ENCODE measurements at places on chromosomes 5 and 9.

DNA sequence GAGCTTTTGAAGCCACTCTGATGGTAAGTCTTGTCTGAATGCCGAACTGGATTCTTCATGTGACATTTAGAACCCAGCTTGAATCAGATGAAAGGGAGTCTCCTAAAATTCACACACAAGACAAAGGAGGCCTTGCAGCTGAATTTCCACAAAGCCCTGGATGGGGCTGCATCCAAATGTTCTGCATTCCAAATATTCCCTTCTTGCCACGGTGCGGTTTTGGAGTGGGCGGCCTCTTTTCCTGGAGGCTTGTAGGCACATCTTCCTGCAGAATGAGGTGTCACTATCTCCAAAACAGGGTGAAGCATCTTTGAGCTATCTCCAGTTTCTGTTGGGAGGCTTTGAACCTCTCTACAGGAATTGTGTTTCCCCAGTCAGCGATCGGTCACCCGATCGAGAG, 342.7 kb downstream of the ARHGEF28 start:
- DNase-seq, result no peak

GRCh38 chr9:134045841-134046544, 20.7 kb downstream of the BRD3OS start:
- no peak for DNase-seq

DNA sequence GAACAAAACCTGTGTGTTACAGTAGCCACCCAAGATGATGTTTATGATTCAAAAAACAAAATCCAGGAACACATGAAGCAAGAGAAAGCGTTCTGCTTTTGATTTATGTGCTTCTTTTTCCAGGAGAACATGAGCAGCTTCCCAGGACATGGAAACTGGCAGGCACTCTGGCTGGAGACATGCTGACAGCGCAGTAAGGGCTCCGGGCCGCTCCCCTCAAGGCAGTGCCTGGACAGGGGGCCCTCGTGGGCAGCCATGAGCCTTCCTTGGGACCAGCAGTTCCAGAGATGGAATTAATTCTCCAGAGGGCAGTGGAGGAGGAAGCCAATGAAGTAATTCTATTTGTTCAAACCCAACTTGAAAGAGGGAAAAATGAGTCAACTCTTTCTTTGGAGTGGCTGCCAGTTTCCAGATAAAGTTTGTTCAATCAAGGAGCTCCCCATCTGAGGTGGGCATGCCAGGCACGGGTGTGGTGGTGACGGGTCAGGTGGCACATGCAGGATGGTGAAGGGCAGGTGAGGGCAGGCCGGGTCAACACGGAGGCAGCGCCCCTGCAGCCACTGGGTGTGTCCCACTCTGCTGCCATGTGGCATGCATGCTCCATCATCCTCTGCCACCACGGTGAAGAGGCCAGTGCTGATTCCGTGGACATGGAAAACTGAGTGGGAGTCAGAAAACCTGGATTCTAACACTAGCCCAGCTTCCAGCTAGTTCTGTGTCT, 83.8 kb downstream of the OTULIN start:
- DNase-seq, result no peak

- no peak for DNase-seq
These were observed 53.9 kb downstream of the KCNN2 start for GRCh38 chr5:114415760-114416159.

DNA sequence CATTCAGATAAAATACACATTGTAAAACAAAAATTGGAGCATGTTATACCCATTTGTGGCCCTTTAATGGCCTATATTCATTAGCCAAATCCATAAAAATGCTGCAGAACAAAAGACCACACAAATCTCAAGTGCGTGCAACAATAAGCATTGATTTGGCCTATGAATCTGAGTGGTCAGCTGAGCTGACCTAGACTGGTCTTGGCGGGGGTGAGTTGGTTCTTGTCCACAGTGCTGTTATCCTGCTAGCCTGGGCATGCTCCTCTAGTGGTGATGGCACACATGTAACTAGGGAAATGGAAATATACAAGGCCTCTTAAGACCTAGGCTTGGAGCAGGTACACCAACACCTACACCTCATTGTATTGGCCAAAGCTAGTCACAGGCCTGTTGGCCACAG, 122.2 kb upstream of the TBCA start:
- DNase-seq, result no peak

- DNase-seq, result no peak
These were observed 37.4 kb downstream of the NSUN2 start for GRCh38 chr5:6595405-6595804.

DNA sequence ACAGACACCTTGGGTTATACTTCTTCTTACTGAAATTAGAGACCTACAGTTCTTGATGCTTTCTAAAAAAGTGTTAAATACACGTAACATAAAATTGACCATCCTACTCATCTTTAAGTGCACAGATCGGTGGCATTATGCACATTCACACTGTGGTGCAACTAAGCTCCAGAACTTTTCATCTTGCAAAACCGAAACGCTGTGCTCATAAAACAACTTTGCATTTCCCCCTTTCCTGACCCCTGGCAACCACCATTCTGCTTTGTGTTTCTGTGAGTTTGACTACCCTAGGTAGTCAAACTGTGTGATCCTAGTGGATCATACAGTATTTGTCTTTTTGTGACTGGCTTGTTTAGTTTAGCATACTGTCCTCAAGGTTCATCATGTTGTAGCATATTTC, 3.9 kb downstream of the MVB12B start:
- DNase-seq, result no peak

DNA sequence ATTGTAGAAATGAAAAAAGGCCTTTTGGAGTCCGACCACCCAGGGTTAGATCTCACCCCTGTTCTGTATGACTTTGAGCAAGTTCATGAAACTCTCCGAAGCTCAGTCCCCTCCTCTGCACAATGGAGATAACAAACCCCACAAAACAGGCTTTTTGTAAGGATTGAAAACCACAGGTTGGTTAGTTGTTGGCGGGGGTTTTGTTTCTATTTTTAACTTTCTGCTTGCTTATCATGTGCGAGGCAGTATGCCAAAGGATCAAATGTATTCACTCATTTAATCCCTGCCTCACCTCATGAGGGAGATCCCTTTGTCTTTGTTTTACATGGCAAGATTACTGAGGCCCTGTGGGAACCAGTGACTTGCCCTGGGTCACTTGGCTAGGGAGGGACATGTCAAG, 539.1 kb downstream of the CDK5RAP2 start:
- no peak for DNase-seq

DNA sequence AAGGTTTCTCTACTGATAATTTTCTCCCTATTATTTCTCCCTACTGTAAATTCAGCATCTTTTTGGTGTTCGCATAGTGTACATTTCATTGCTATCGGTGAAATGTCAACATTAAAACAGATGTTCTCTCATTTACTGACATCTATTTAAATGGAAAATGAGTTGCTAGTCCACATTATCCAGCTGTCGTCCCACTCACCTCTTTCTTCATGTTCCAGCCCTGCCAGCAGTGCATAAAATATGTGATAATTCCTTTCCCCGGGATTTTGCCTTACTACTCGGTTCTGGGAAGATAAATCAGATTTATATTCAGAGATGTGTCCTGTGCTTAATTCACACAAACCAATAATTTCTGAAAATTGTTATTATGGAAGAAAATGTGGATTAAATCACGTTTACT, 155.8 kb downstream of the MYO10 start:
- no peak for DNase-seq

DNA sequence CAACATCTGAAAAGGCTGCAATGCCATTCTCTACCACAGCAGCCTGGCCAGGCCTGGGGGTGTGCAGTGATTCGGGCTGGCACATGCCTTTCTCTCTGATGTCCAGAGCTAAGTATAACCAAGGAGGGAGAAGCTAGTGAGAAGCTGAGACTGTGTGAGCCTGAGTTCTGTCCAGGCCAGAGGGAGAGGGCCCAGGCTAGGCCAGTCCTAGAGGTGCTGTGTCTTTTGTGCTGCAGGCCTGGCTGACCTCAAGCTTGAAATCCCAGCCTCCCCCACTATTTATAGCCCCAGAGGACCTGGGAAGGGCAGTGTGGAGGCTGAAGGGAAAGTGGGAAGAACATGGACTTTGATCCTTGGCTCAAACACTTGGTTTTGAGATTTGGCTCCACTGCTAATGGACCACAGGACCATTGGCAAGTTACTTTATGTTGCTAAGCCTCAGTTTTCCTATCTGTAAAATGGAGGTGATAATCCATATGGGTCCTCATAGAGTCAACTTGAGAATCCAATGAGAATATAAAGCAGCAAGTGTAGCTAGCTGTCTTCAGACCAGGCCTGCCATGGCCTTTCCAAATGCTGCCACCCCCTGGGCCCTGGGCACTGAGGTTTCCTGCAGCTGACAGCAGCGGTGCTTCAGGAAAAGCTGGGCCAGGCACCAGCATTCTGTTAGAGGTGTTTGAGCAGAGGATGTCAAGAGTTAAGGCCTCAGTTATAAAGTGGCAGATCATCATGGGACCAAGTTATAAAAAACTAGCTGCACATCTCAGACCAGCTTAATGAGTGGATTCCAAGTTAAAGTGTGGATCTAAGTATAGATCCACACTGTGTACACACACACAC, 21.1 kb downstream of the BNIP1 start:
- no peak for DNase-seq

DNA sequence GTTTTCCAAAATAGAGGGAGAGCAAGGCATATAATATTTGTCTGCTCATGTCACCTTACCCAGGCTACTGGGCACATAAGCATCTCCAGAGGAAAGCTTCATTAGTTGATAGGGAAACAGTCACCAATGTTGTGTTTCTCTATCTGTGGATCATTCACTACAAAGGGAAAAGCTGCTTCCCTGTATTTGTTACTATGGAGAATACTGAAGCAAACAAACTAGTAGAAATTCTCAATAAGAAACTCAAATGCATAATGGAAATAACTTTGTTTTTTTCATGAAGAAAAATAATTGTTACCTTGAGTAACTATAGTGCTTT, 138.2 kb downstream of the PCSK1 start:
- DNase-seq, result no peak

DNA sequence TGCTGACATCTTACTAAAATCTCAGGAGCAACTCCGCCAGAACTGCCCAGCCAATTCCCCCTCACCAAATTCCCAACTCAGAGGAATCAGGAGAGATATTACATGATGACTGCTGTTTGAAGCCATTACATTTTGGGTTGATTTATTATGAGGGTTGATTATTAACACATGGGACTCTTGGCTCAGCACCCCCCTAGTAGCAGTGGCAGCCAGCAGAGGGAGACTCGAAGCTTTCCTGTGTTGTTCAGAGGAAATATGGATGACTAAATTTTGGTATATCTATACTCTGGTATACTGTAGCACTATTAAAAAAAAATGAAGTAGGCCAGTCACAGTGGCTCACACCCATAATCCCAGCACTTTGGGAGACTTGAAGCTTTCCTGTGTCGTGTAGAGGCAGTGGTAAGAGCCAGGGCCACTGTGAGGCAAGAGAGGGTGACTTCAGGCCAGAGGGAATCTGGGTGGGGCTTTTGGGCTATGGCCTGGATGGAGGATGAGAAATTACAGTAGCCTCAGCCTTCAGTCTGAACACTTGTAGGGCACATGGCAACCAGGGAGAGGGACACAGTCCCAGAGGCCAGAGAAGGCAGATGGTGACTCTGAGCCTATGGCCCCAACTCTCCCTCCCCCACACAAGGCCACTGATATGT, 111.4 kb downstream of the LHX2 start:
- no peak for DNase-seq

GRCh38 chr9:89497978-89498851, at the start of gene SEMA4D:
Gene SEMA4D (minus strand): TSS chr9:89498113. CDS start chr9:89405456, 92,657 bp downstream.
- DNase-seq, result no peak

DNA sequence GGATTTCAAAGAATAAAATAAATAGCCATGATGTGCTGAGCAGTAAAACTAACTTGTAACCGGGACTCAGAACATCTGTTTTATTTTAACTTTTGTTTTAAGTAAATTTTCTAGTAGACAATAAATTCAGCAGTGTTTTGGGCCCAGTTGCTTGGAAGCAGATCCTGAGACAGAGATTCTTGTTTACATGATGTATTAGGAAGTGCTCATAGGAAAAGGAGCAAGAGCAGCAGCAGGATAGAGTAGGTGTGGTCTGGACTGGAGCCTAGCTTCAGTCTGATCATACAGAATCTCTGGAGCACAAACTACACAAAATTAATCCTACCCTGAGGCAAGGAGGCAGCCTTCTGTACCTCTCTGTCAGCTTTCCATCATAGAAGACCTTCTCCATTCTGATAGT, 139.2 kb upstream of the CCNH start:
- DNase-seq, result no peak

- no peak for DNase-seq
These were observed 165.4 kb upstream of the RAI14 start for GRCh38 chr5:34490506-34491250.

DNA sequence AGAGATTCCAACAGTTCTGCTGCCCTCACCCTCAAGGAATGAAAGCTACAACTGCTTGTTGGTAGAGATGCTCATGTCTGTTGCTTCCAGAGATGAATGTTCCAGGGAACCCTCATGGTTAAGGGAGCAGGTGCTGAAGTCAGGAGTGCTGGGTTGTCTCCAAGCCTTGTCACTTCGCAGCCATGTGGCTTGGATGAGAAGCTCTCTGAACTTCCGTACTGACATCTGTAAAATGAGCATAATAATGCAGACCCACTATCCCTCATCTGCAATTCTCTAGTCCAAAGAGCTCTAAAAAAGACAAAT, 133.3 kb upstream of the ADRA1B start:
- DNase-seq, result no peak

- no peak for DNase-seq
These were observed 124.4 kb downstream of the SSBP2 start for GRCh38 chr5:81626524-81626923.

- DNase-seq, result no peak
These were observed 193.7 kb downstream of the PIK3R1 start for GRCh38 chr5:68409259-68409658.

DNA sequence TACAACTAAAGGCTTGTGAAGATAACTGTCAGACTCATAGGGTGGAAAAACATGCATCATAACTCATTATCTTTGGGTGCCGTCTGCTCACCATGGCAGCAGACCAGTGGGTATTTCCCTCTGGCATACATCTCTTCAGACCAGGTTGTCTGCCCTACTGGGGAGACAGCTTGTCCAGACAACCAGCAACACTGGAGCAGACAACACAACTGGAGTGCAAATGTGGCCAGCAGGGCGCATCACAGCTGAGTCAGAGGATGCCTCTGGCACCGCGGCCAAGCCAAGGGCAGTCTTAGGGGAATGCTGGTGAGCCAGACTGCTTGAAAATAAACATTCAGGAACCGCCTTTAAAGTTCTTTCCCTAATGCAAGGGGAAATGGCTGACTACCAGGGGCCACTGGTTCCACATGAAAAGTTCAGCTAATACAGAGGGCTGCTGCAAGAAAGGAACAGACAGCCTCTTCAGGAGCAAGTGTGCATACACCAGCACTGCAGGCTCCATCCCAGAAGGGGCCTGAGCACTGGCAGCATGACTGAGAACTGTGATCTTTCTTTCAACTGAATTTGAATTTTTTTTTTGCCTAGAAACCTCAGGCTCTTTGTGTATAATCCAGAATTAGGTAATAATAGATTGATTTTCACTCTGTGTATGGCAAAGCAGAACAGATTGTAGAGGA, 77.3 kb downstream of the MAMDC2 start:
- DNase-seq, result no peak

DNA sequence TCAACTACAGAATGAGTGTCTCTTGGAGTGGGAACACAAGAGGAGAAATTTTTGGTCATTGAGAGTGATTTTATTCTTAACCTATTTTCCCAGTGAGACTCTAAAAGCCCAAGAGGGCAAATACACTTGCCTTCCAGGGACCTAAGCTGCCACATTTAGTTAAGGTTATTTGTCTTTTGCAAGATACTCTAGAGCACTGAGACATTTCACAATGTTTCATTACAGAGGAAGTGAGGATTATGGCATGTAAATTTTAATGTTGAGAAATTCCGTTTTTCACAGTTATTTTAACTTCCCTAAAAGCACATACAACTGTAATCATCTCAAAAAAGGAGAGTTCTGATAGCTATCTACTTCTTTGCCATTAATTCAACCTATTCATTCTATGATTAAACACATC, 38.7 kb upstream of the RAB3C start:
- no peak for DNase-seq

Data from activated T-helper 1 cell treated with Interleukin-2 at 50 U/mL for 16 hours (primary cell).